ENCODE measurements at places on chromosomes 11 and 22.
A peak's percentile ranks its signal among the peaks of the same experiment; 100 is the strongest.

- DNase-seq: no peak
Observed at GRCh38 chr22:24233235-24233634, 11.6 kb downstream of the GGT5 start.

DNA sequence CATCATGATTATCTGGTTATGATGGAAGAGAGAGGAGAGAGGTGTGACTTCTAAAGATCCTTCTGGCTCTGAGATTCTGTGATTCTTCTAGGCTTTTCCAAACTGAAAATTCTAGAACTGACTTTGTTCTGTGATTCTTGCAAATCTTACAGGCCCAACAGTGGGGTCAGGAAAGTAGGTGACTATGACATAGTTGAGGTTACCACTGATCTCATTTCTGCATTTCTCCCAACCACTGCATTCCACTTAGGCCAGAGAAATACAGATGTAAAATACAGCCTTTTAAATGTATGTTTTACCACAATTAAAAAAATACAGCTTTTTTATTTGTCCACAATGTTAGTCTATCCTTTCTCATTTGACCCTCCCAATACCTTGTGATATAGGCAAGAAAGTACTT is 83.7 kb downstream of the STIM1 start:
- no peak for DNase-seq

GRCh38 chr11:18731949-18732821 is 6.2 kb upstream of the IGSF22 start:
- peak; percentile 19 for DNase-seq

DNA sequence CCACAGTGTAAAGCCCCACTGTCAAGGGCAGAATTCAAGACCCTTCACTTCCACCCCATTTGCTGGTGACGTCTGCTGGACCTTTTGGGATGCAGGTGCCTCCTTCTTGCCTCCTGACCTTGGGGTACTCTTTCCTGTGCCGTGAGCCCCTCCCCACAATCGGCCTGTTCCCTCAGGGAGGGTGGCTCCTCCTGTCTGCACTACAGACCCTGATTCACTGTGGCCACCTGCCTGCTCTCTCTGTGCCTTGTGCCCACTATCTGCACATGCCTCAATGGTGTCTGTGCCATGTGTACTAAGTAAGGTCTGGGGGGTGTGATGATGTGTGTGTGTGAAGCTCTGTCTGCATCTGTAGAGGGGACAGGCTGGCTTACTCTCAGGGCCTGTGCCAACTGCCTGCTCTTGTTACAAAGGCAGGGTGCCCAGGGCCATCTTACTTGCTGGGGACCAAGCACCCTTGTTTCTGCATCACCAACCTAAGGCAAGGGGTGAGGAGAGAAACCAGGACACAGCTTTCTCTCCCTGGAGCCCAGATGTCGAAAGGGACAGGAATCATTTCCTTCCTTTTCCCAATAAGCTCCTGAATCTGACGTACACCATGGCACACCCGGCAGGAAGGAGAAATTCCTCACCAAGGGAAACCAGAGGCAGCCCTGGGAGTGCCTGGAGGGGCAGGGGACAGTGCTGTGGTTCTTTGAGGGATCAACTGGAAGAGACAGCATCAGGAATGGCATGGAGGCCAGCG is 3.7 kb downstream of the PPM1F start:
- no peak for DNase-seq

- DNase-seq: no peak
Observed at GRCh38 chr22:39900306-39901227, at the start of gene GRAP2. GRAP2 (plus strand) TSS chr22:39901084; CDS start chr22:39947107, 46,023 bp downstream.

- DNase-seq: peak; percentile 13
Observed at GRCh38 chr11:22466809-22467208, 128.6 kb downstream of the SLC17A6 start.

- DNase-seq: peak; percentile 56
Observed at GRCh38 chr22:27473533-27473932, 328.0 kb downstream of the MN1 start.

DNA sequence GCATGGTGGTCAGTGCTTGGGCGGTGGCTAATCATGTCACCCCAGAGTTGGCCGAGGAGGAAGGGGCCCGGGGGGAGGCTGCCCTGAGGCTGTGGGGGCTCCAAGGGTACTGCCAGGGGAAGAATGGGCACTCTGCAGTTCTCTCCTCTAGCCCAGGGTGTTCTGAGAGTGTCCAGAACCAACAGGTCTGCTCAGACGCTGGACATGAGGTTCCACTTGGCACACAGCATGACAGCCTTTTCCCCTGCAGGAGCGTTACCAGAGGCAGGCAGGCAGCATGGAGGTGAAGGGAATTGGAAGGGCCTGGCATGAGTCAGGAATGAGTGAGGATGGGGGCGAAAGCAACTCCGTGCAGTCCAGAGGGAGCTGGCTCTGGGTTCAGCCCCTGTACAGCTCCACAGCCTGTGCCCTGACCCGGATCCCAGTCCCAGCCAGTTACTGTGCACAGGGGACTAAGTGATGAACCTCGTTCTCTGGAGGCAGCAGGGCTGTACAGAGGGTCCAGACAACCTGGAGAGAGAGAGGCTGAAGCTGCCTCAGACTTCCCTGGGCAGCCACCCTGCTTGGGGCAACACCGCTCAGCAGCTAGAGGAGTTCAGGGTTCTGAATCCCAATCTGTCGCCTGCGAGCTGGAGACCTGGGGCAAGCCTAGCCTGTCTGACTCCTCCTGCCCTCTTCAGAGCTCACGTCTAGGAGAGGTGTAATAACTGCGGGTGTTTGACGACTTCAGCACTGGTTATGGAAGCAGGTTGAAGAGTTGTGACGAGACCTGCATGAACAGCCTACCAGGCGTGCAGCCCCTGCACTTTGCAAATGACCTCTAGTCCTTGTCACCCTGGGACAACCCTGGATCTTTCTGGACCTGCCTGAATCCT is 14.7 kb upstream of the TUB start:
- no peak for DNase-seq

- DNase-seq: no peak
Observed at GRCh38 chr11:28521075-28521474, 412.9 kb downstream of the METTL15 start.

- DNase-seq: no peak
Observed at GRCh38 chr22:30305519-30305905, 16.2 kb upstream of the CASTOR1 start.

DNA sequence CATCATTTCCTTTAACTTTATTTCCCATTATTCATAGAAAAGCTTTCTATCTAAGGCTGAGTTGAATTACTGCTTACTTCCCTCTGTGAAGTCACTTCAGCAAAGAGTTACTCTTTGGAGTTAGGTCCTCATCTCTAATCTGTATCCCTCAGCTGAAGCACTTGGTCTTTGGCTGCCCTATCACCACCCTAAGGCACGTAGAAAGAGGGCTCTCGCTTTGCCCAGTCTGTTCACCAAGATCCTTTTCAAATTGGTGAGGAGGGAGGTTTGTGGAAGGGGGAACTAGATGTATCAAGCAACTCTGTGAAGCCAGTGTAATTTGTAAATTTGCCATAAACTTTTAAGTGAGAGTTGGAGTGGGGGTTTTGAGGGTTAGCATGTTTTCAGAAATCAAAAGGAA is 43.4 kb downstream of the PAX6 start:
- no peak for DNase-seq

- no peak for DNase-seq
Observed at GRCh38 chr11:93081694-93082093, 112.2 kb downstream of the MTNR1B start.

- no peak for DNase-seq
Observed at GRCh38 chr11:78419327-78419726, 1.7 kb upstream of the GAB2 start.

DNA sequence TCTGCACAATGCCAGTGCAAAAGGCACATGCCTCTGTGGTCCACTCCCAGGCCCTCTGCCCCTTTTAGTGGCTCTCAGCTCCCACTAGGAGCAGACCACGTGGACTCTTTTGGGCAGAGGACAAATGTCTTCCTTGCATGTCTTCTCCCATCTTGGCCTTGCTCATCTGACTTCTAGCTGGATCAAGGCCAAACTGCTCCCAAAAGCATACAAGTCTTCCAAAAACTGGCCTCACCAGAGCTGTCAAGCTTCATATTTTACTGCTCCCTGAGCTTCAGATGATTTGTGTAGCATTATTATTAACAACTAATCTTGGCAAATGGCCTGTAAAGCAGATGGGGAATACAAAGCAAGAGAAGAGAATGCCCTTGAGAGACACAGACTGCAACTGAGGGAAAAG is 6.9 kb downstream of the SMPD1 start:
- DNase-seq: no peak

DNA sequence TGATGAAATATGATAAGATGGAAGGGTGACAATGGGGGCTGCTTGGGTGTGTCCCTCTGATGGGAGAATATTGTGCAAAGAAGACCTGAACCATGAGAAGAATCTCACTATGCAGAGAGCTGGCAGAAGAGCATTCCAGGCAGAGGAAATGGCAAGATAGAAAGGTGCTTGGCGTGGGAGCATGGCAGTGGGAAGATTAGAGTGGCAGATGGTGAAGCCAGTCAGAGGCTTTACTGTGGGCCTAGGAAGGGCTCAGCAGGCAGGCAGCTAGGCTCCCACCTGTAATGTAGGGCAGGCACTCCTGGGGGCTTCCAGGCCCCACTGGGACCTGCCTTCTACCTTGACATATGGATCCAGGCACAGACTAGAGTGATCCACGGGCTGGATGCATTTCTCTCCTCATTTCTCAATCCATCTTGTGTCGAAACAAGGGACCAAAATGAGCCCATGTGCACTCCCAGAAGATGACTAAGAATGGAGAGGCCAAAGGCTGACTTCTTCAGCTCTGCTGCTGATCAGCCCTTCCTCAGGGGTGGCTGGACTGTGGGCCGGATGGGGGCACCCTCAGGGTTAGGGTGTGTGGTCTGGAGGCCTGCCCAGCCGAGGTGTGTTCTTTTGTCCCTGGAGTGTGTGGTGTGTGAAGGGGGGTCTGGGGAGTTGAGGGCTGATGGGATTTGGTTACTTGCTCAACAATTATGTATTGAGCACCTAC is 88.3 kb downstream of the TSPAN18 start:
- no peak for DNase-seq

- no peak for DNase-seq
Observed at GRCh38 chr11:130261571-130261970, 53.1 kb downstream of the ZBTB44 start.

- no peak for DNase-seq
Observed at GRCh38 chr22:30687358-30687757, 7.3 kb upstream of the OSBP2 start.

DNA sequence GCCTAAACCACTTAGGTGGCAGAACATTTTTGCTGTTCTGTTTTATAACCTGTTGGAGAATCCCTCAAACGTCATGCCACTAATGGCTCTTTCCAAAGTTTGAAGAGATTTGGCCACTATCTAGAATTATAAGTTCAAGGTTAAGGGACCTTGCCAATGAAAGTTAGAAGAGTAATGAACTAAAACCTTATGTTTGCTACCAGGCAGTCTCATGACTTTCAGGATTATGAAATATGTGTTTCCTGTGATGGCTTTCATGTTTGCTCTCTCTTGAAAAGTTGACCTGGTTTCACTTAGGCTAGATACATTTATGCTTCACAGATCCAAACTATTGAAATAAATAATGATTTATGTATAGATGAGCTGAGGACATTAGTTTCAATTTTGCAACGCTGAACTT is 340.0 kb downstream of the LRRC4C start:
- no peak for DNase-seq

GRCh38 chr22:35596821-35597220 is 20.3 kb downstream of the MB start:
- no peak for DNase-seq

DNA sequence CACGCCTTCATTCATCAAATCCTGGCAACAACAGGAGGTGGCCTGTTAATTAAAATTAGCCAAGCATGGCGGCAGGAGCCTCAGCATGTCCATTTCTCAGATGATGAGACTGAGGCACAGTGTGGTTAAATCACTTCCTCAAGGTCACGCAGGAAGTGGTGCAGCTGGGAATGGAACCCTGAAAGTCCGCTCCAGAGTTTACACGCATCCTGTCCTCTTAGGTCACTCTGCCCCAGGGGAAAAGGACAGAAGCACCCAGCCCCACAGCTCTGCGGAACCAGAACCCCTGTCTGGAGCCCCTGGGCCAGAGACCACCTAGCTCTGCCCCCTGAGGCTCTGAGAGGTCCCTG is 19.6 kb downstream of the RPL3 start:
- DNase-seq: no peak

- no peak for DNase-seq
Observed at GRCh38 chr11:70226183-70226582, 23.1 kb downstream of the FADD start.

GRCh38 chr11:57163160-57163868 is 18.4 kb upstream of the LRRC55 start:
- DNase-seq: no peak

DNA sequence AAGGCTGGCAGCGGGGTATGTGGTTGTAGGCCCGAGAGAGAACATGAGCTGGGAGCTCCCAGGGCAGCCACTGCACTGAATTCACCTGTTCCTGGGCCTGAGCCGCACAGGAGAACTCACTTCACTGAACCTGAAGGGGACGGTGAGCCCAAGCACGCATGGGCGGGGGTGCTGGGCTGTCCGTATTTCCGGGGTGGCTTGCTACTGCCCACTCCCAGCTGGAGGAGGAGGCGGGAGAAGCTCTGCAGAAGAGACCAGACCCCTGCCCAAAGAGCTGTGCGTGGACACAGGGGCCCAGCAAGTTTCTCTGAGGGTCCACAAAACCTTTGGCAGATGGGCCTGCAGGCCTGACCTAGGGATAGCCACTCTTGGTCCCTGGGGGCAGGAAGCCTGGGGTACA is 4.8 kb downstream of the TTLL12 start:
- no peak for DNase-seq

GRCh38 chr11:61404641-61405040 is 12.3 kb downstream of the TMEM216 start:
- DNase-seq: no peak

DNA sequence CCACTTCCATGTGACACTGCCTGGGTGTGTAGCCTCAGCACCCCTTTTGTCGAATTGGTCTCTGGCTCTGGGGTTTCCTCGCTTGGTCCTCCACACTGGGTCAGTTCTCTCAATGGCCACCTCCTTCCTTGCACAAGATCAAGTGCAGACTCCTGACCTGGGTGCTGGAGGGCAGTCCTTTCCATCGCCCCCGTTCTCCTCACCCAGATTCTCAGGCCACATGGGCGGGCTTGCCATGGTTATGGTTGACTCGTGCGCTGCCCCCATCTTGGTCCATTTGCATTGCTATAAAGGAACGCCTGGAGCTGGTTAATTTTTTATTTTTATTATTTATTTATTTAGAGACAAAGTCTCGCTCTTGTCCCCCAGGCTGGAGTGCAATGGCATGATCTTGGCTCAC is 5.5 kb upstream of the PARVB start:
- DNase-seq: no peak
